Activated CD4-positive, alpha-beta T cell treated with anti-CD3 and anti-CD28 coated beads, Interleukin-2, amount 10 ng/mL, durations not matched to agents 7 days and 5 days (primary cell): ENCODE measurements at places on chromosomes 11 and 22. TPM values are rescaled to one million over a fixed set of nuclear protein-coding genes. Genes with fewer than 3 reads are reported as not detected.
A peak's percentile ranks its signal among the peaks of the same experiment; 100 is the strongest.

The VSIG10L2 gene
- not detected for total RNA-seq

The POU2AF2 gene
- total RNA-seq, result not detected

DNA sequence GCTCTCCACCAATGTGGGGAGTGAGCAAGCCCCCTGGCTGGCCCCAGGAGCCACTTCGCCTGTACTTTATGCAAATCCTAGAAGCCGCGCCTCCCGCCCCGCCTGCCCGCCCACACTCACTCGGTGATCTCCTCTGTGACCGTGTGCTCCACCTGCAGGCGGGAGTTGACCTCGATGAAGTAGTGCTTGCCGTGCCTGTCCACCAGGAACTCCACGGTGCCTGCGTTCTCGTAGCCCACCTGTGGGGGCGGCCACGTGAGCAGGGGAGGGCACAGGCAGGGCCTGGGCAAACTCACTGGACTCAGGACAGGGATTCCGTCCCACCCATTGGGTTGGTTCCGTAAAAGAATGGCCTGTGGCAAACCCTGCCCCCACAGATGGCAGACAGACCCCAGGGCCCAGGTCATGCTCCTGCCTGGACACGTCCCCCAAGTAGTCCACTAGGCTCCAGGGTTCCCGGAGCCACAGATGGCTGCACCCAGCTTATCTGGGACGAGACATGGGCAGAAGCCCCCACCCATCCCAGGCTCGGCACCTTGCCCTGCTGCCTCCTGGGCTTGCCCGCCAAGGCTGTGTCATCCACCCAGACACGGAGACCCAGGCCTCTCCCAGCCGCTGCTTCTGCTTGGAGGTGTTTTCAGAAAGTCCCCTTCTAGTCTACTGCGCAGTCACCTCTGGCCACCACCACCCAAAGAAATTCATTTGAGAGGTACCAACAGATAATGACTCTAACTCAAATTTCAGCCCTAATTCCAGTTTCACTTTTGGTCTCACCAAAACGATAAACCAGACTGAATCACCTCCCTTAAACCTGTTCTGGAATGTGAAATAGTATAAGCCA lies 12.1 kb downstream of the LRFN4 start:
- peak; percentile 87 for DNase-seq
- no peaks in the 10 kb centered on the region for H3K36me3 ChIP-seq
- H3K27ac ChIP-seq, result peak overlapping the region; percentile 28

- H3K27me3 ChIP-seq, result no peaks in the 10 kb centered on the region
- no peak overlapping the region for H3K4me3 ChIP-seq
- peaks cover 44% of the 10 kb centered on the region for H3K4me1 ChIP-seq
- no peak overlapping the region for H3K27ac ChIP-seq
Observed at GRCh38 chr11:35197292-35197691, 58.3 kb downstream of the CD44 start.

- no peaks in the 10 kb centered on the region for H3K27me3 ChIP-seq
- H3K36me3 ChIP-seq, result peaks cover 38% of the 10 kb centered on the region
- no peak overlapping the region for H3K4me3 ChIP-seq
- DNase-seq, result no peak
Observed at GRCh38 chr11:78100676-78101472, 21.2 kb upstream of the NDUFC2 start.

DNA sequence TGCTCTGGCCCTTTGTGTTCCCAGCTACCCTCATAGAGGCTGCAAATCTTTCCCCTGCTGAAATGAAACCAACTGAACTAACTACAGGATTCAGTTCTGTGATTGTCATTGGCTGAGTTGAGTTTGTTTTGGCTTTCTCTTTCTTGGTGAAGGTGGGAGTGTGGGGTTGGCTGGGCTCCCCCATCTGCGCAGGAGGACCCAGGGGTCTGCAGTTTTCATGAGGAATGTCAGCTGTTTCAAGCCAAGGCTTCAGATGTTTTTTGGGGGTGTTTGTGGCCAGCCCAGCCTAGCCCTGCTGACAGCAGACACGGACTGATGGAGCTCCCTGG lies 34.0 kb downstream of the LRP5 start:
- H3K27ac ChIP-seq, result peak overlapping the region; percentile 66
- H3K4me3 ChIP-seq, result no peak overlapping the region
- H3K27me3 ChIP-seq, result no peaks in the 10 kb centered on the region
- DNase-seq, result no peak
- H3K36me3 ChIP-seq, result peaks cover 13% of the 10 kb centered on the region
